ENCODE measurements at places on chromosomes 7 and 10.
A peak's percentile ranks its signal among the peaks of the same experiment; 100 is the strongest.

DNA sequence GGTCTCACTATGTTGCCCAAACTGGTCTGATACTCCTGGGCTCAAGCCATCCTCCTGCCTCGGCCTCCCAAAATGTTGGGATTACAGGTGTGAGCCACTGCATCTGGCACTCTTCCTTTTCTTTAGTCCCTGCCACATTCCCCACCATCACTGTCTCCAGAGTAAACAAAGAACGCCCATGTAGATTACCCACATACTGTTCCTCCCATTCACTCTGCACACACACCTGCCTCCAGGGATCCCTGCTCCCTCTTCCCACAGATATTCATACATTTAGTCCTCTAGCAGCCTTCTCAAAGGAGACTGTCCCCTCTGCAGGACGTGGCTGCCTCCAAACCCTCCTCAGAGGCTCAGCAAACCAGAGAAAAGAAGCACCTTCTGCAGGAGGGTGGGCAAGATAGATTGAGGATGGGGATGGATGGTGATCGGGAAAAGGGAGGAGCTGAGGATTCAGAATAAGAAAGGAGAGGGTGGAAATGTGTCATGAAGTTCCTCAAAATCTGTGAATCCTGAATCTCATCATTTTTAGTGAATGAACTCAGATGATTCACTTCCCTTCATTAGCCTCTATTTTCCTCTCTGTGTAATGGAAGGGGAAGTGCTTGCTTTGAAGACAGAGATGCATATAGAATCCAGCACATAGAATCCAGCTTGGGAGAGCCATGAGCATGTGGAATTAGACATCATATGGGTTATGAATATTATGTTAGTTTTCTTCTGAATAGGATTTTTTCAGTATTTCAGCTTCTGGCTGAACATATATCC is 5.5 kb upstream of the PLAU start:
- DNase-seq = no peak

DNA sequence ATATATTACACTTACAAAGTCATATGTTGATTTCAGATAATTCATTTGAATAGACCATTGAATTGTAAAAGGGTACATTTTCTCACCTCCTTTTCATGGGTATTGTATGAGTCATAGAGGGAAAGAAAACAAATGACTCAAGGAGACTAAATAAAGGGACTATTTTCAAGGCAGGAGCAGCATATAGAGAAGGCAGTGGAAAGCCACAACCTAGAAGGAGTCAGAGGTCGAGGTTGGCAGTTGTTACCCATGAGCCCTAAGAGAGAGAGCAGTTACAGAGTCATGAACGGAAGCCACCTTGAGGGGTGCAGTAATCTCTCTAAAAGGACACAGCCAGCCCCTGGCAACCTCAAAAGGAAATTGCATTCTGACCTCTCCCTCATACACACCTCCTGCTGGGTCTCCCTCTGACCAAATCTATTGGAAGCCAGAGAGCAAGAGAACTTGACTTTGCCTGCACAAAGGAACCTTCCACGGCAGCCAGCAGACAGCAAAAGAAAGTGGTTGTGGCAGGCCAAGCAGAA is 137.9 kb downstream of the GRM8 start:
- no peak for DNase-seq

- DNase-seq = no peak
Measured at GRCh38 chr10:131012641-131012985, 298.9 kb downstream of the TCERG1L start.

GRCh38 chr10:96833220-96834001 is 1.3 kb downstream of the LCOR start:
- peak; percentile 15 for DNase-seq

- no peak for DNase-seq
Measured at GRCh38 chr10:119970107-119970506, 77.6 kb downstream of the SEC23IP start.

DNA sequence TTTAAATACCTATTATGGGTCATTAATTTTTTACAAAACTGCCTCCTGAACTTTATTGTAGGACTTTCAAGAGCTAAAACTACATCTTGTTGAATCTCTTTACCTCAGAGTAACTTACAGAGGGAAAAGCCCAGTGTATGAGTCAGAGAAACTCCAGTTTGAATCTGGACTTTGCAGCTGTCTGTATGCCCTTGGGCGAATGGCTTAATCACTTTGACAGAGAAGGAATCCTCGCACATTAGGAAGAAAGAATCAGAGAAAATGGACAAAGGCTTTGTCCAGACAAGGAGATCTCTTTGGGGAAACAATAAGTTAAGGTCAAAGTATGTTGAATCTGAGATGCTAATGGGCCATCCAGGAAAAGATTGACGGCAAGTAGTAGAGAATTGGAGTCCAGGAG is 484.2 kb upstream of the CELF2 start:
- no peak for DNase-seq

- DNase-seq = no peak
Measured at GRCh38 chr10:1198453-1199344, 142.5 kb downstream of the WDR37 start.

DNA sequence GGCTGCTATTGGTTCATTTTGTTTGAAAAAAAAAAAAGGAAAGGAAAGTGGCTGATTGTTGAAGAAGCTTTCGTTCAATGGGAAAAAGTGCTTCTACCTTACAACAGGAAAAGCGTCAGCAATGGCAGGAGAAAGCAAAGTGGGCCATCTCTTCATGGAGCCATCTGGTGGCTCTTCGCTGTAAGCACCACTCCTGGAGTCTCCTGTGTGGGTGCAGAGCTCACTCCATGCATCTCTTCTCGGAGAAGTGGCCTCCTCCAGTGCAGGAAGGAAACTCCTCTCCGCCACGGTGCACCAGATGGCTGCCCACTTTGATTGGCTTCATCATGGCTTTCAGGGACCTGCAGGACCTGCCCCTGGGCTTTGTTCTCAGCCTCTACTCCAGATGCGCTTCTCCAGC is 250.9 kb downstream of the PTEN start:
- no peak for DNase-seq

DNA sequence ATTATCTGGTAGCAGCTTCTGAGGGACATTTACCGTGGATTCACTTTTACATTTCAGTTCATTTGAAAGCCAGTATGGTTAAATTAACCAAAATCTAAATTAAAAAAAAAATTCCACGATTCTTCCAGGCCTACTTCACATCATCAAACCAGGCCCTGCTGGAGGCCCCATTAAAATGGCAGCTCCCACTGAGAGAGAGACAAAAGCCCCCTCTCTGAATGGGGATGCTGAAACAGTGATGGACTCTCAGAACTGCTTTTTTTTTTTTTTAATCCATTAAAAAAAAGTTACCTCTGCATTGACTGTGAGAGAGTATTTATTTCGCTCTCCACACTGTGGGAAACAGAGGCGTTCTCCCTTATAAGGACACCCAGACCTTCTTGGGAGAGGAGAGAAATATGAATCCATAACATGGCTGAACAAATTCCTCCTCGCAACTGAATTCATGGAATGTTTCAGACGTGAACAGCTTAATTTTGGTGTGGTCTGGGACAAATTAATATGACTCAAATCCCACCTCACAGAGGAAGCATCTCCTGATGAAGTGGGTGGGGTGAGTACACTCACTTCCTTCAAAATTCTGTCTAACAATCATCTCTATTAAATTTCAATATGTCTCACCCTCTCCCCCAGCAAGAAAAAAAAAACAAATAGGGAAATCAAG is 73.5 kb downstream of the SAMD9 start:
- no peak for DNase-seq

- DNase-seq = no peak
Measured at GRCh38 chr10:14727465-14727864, 47.2 kb downstream of the FAM107B start.

DNA sequence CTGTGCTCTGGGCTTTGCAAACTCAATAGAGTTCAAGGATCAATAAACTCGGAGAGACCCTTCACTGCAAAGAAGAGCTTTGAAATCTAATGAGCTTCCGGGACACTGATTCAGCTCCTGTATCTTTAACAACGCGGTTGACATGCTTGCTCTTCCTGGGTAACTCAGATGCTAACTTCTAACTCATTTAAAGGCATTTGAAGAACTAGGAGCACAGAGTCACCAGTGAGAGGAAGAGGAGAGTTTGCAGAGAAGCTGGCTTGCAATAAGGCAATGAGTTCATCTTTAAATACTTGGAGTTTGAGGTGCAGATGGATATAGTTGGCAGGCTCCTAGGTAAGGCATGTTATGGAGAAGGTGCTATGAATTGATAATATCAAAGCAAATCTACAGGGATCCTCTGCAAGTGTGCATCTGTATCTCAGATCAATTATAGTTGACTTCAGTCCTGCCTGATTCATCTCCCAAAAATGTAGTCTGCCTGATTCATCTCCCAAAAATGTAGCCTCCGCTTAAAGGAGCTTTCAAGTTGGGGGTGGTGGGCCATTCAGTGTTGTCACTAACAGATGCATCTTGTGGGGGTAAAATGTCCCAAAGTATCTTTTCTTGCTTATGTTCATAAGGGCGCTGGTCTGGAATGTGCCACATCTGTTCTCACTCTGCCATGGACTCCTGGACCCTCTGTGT is 182.5 kb upstream of the PRSS58 start:
- DNase-seq = peak; percentile 45

DNA sequence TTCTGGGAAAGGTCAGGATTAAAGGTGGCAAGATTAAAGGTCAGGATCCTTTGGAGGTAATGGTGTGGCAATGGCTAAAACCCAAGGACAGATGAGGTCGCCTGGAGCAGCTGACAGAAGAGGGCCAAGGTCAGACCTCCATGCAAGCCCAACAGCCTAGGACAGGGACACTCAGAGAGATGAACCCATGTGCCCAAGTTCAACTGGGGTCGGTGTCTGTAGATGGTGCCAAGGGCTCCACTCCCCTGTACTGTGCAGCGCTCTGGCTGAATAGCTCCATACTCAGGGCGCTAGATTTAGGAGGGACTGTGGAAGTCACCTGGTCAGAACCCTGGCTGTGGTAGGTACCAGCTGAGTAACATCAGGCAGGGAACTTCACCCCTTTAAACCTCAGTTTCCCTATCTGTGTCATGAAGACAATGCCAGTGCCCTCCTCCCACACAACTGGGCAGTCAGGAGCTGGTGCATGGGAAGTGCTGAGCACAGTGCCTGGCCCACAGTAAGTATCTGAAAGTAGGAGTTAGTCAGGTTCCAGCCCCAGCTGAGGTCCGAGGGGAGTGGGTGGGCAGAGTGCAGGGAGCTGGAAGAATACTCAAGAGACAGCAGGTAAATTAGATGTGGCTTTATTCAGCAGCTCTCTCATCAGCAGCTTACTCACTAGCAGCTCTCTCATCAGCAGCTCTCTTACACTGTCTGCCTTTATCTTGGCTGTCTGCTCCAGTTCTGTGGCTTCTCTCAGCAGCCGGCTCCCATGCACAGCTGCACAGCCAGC is 327.1 kb downstream of the GLRX3 start:
- DNase-seq = no peak

DNA sequence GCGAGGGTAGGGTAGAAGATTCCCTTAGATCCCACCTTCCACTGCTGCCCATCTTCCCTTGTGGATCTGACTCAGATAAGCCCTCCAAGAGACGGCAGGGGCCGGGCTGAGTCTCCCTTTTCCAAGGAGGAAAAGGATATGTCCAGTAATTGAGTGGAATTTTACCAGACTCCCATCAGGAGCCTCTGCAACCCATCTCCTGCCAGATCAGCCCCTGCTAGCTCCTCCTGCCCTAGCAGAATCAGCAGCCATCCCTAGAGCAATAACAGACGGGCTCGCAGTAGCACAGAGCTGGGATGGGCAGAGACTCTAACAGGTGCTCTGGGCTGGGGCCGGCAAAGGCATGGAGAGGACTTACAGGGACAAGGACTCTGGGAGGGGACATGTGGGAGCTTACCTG is 73.5 kb downstream of the C10orf105 start:
- DNase-seq = no peak

GRCh38 chr7:23462846-23463245 is 7.4 kb downstream of the IGF2BP3 start:
- DNase-seq = no peak

GRCh38 chr10:49781247-49781646 is 19.1 kb upstream of the OGDHL start:
- no peak for DNase-seq

- DNase-seq = no peak
Measured at GRCh38 chr7:129751916-129752315, 140.4 kb downstream of the NRF1 start.

DNA sequence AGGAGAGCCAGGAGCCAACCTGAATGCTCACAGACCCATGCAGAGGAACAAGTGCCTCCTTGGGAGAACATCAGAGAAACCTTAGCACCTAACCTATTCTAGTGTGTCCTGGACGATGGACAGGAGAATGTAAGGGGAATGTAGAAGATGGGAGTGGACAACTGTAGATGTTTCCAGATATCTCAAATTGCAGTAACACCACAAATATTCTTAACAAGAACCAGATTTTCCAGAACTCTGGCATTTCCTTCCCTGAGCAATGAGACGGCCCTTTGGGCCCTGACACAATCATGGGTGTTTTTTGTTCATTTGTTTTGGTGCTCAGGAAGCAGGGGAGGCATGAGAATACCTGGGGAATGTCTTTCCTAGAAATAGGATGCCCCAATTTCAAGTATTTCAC is 196.1 kb upstream of the PRSS1 start:
- no peak for DNase-seq

DNA sequence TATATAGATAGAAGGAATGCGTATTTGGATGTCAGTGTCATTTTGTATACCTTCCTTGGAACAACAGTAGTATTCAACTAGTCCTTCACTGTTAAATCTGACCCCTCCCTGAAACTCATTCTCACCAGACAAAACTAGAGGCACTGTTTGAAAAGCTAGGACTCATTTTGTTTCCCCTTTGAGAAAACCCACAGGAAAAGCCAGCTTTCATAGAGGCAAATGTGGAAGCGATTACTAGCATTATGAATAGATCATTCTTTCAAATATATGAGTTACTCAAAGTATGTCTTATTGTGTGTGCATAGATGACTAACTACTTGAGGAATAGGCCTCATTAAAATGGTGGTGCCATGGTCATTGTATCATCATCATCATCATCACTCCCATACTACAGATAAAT is 1.9 kb upstream of the ASB15 start:
- no peak for DNase-seq

DNA sequence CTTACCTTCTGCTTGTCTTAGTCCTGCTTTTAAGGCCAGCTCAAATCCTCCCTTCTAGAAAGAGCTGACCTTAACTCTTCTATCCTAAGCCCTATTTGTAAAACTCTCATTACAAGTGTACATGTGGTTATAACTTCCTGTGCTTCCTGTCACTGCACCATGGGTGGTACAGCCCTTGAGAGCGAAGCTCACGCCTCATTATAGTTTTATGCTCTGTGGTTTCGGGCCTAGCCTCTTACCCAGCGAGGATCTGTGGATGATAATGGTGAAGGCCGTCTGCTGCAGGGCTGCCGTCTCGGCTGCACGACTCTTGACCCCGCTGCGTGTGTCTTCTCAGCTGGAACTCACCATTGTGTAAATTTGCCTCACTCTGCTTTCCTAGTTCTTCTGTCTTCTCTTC is 74.6 kb downstream of the CUL1 start:
- DNase-seq = no peak
